CD4-positive, alpha-beta T cell treated with Interleukin-21 for 1 hour (primary cell): ENCODE measurements at places on chromosomes 3 and 15.

GRCh38 chr3:188343894-188344293 lies 189.9 kb downstream of the LPP start:
- no peak for DNase-seq

- no peak for DNase-seq
Observed at GRCh38 chr3:123096731-123097130, 29.9 kb downstream of the PDIA5 start.

GRCh38 chr15:68584756-68585573 lies 6.2 kb downstream of the CORO2B start:
- DNase-seq: no peak

GRCh38 chr15:68312701-68313204 lies 35.2 kb downstream of the FEM1B start:
- no peak for DNase-seq

- no peak for DNase-seq
Observed at GRCh38 chr3:45906681-45907407, 20.5 kb downstream of the CCR9 start.
